SK-MEL-5 (cell line): ENCODE measurements at places on chromosomes 3 and 15.

DNA sequence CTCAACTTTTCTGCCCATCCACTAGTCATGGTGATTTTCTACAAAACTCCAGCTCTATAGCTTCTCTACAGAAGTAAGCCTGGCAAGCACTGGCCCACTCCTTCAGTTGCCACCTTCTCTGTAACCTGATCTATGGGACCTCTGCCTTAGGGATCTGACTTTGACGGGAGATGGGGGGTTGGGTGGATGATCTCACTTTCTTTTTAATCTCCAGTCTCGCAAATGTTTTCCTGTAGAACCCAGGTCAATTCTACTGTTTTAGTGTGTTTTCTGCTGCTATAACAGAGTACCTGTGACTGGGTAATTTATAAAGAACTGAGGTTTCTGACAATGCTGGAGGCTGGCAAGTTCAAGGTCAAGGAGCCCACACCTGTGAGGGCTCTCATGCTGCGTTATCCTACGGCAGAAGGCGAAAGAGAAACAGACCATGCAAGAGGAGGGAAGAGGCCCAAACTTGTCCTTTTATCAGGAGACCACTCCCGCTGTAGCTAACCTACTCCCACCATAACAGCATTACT, 189.9 kb upstream of the THRB start:
- DNase-seq = no peak

GRCh38 chr3:133703915-133704314, 42.2 kb upstream of the TOPBP1 start:
- DNase-seq = no peak

- DNase-seq = no peak
Observed at GRCh38 chr3:182487143-182487542, 306.2 kb upstream of the ATP11B start.

GRCh38 chr15:53072077-53072476, 281.9 kb upstream of the ONECUT1 start:
- DNase-seq = peak; percentile 64

DNA sequence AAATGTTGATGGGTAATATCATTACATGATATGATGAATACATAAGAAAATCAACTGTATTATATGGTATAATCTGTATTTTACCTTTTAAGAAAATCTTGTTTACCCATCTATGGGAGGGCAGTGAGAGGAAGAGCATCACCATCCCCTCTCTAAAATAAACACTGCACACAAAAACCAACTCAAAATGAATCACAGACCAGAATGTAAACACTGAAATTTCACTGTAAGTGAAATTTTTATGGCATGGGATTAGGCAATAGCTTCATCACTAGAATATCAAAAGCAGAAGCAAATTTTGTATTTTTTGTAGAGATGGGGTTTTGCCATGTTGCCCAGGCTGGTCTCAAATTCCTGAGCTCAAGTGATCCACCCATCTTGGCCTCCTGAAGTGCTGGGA, 26.2 kb downstream of the IFT80 start:
- no peak for DNase-seq

GRCh38 chr3:72123908-72124441, 339.0 kb upstream of the PROK2 start:
- peak; percentile 17 for DNase-seq

GRCh38 chr15:93527374-93528050, 438.5 kb upstream of the RGMA start:
- DNase-seq = no peak

- no peak for DNase-seq
Observed at GRCh38 chr15:96627031-96627568, 296.6 kb downstream of the NR2F2 start.

GRCh38 chr15:31352911-31353811, 26.5 kb downstream of the KLF13 start:
- DNase-seq = peak; percentile 29

DNA sequence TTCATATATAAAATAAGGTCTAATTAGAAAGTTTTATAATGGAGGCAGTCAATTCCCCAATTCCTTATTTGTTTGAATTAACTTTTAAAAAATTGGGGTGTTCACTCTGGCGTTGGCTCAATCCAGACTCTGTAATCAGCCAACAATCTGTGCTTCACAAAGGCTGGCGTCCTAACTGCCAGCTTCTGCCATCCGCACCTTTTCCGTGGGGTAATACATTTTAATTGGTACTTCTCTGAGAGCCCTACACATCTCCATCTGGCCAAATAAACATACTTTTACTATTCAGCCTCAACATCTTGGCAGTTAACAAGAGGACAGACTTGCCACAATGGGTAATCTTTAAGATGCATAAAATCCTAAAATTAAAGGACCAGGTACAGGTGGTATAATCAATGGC, 125.2 kb upstream of the CCNL1 start:
- DNase-seq = no peak

- DNase-seq = no peak
Observed at GRCh38 chr15:74812533-74812932, at the start of gene LMAN1L. TSS of gene LMAN1L (plus strand) at chr15:74812835. CDS start at chr15:74812855, 20 bp downstream.

DNA sequence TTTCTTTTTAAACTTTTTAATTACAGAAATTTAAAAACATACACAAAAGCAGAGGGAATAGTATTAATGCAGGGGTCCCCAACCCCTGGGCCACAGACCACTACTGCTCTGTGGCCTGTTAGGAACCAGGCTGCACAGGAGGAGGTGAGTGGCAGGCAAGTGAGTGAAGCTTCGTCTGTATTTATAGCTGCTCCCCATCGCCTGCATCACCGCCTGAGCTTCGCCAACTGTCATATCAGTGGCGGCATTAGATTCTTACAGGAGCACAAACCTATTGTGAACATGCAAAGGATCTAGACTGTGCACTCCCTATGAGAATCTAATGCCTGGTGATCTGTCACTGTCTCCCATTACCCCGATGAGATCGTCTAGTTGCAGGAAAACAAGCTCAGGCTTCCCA, 22.4 kb downstream of the CCR9 start:
- DNase-seq = no peak

GRCh38 chr3:69087030-69087791, 2.5 kb downstream of the ARL6IP5 start:
- no peak for DNase-seq

DNA sequence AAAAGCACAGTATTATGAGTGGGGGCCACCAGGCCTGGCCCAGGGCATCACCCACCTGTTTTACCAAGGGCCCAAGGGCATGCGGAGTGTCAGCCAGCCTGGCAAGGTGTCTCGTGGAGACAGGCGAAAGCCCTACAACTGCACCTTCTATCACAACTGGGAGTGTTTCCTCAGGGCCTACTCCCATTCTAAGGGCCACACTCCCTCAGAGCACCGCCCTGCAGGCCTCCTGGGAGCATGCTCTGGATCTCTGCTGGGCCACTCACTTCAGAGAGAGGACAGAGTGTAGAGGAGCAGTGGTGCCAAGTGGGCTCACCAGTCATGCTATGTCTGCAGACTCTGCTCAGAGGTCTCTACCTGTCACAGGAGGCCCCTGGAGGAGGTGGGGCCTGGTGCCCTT, 21.2 kb upstream of the CLK3 start:
- no peak for DNase-seq

DNA sequence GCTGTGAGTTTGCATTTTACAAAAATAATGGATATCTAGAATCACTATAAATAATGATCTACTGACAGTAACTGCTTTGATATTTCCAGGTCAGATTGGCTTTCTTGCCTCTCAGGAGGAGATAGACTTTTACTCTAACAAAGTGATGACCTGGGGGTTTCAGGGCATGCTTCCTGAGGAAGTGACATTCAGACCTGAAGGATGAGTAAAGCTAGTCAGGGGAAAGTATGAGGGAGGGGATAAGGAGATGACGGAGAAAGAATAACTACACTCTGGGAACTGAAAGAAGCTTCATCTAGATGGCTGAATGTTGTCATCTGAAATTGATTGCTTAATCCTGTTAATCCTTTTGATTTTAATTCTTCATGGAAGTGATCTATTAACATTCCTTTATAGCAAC, 32.2 kb downstream of the ARMC8 start:
- no peak for DNase-seq

DNA sequence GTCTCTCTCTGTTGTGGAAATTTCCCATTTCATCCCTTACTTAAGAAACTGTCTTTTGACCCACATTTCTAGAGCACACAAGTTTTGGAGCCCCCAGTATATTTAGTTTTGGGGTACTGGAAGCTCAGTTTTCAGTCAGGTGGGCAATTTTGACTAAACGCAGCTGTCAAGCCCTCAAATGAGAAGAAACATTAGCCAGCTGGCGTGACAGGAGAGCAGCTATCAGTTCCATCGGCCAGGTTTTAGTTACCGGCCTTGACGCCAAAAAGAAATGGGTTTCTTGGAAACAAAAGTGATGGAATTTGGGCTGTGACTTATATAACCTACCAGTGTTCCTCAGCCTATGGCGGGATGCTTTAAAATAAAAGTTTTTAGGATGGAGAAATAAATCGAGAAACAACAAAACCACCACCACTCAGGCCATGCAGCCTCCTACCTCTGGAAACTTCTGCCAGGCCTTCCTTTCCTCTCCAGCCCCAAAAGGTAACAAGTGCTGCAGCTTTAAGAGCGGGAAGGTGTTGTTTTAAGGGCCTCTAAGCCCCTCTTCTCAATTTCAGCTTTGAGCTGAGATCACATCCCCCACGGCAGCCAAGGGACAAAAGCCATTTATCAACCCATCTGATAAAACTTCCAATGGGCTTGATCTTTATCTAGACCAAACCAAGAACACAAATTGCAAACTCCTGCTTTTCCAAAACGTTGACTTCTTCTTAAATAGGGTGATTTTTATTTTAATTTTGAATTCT, 18.3 kb downstream of the RGMA start:
- DNase-seq = no peak

DNA sequence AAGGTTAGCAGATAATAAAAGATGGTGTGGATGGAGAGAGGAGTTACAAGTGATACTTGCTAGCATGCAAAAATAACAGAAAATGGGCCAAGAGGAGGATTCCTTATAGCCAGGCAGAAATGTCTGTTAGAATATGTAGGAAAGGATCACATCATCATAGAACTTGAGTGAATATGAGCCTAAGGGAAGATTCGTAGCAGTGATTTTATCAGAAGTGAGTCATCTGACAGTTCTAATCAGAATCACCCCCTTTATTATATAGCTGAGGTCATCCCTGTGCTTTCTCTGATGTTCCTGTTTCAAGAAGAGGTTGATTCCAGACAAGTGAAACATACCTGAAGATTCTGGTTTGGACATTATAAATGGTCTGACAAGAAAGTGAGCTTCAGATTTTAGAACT, 22.9 kb downstream of the EXOG start:
- DNase-seq = no peak

- DNase-seq = no peak
Observed at GRCh38 chr15:25509703-25510102, 70.9 kb upstream of the UBE3A start.

- no peak for DNase-seq
Observed at GRCh38 chr3:194541483-194541882, 54.7 kb upstream of the ATP13A3 start.

DNA sequence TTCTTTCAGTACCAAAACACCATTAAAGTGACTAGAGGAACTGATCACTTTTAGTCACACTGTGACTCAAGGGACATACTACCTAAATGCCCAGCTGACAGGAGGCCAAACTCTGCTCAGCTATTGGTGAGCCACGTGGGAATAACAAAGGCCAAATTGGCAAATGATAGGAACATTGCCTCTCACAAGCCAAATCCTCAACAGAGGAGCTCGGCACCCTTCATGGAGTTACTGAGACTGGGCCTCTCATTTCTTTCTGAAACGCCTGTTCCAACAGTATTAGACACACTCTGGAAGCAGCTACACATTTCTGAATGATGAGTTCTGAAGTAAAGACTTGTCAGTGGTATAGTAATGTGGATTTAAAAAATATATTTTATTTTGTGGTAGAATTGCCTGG, 166.0 kb upstream of the COL8A1 start:
- no peak for DNase-seq

DNA sequence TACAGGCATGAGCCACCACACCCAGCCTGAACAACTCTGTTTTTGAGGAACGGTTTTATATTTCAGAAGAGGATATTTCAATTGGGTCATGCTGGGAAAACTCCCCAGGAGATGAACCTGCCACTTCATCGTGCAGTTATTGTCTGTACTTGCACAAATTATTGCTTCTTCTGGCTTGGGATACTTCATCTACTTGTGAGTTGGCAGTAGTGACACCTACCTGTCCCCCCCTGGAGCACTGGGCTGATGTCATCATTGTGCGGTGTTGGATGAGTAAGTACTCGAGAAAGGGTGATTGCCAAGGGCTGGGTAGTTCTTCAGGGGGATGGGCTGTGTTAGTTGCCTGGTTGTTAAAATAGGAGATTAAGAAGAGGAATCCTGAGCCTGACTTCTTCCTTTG, 85.1 kb upstream of the SAMMSON start:
- DNase-seq = no peak

- DNase-seq = no peak
Observed at GRCh38 chr3:7075901-7076300, 215.0 kb downstream of the GRM7 start.
